ENCODE measurements at places on chromosomes 5 and 9. TPM values are rescaled to one million over a fixed set of nuclear protein-coding genes. Genes with fewer than 3 reads are reported as not detected.

DNA sequence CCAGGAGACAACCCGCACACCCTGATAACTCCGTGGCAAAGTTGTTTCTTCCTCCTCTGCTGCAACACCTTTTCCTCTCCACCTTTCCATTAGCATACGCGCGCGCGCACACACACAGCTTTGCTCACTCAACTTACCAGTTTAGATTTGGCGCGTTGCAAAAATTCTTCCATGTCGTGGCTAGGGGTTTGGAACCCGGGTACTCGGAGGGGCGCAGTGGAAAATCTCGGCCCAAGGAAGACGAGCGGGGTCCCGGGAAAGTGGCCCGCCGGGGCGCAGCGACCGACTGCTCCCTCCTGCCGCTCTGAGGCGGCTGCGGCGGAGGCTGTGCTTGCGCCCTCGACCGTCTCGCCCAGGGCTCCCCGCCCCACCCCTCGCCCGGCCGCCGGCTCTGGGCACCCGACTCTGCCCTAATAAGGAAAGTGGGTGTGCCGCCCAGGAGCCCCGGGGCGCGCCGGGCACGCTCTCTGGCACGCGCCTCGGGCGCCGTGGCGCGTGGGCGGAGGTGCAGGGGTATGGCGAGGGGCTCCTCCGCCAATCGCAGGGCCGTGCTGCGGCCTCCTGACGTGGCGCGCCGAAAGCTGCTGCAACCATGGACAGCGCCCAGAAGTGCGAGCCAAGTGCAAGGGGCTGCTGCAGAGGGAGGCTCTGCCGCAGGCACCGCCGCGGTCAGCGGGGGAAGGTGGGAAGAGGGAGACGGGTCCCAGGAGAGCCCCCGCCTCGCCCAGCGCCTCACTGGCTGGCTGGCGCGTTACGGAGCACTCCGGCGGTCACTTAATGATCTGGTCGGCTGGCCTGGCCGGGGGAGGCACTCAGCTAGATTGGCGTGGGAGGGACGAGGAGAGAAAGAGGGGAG, at the start of gene PRUNE2:
PRUNE2 (minus strand) TSS at position 324 of the 856 bp plus-strand sequence; CDS start at position 173, 151 bp downstream.
- no peak for DNase-seq
- no peak within 1 kb of the TSS for H3K27ac ChIP-seq
- H3K27me3 ChIP-seq = peaks cover 9% of the 10 kb centered on the region
- no peaks in the 10 kb centered on the region for H3K36me3 ChIP-seq
- H3K4me1 ChIP-seq = no peaks in the 10 kb centered on the region

Gene PLPPR1
- not detected for total RNA-seq

Gene TMED9
- total RNA-seq = 110 TPM

Gene C8G
- total RNA-seq = 2.4 TPM

Measured in spleen (tissue), 13 donors.